Stimulated activated CD4-positive, alpha-beta T cell treated with anti-CD3 and anti-CD28 coated beads, Interleukin-12 subunit alpha, Interleukin-12 subunit beta, amount 100 ng/mL, for 48 hours (primary cell): ENCODE measurements at places on chromosomes 2 and 18.

- DNase-seq, result no peak
These were observed 228.9 kb downstream of the TMEM163 start for GRCh38 chr2:134489732-134490384.

- no peak for DNase-seq
These were observed 26.8 kb downstream of the VPS4B start for GRCh38 chr18:63395503-63395902.

DNA sequence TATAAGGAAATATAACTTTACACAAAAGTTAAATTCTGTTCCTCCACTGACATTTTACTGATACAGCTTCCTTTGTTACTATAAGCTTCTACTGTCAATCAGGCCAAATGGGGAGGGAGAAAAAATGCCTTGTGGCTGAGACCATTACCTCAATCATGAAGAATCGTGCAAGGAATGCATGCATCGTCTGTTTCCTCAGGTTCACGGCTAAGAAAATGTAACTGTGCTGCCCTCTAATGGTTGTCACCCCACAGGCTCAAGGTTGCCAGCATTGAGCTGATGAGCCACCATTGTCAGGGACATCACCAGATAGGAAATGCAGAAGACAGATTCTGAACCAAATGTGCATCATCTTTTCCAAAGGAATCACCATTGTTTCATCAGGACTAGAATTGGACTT lies 426.9 kb downstream of the CDH2 start:
- DNase-seq, result no peak

DNA sequence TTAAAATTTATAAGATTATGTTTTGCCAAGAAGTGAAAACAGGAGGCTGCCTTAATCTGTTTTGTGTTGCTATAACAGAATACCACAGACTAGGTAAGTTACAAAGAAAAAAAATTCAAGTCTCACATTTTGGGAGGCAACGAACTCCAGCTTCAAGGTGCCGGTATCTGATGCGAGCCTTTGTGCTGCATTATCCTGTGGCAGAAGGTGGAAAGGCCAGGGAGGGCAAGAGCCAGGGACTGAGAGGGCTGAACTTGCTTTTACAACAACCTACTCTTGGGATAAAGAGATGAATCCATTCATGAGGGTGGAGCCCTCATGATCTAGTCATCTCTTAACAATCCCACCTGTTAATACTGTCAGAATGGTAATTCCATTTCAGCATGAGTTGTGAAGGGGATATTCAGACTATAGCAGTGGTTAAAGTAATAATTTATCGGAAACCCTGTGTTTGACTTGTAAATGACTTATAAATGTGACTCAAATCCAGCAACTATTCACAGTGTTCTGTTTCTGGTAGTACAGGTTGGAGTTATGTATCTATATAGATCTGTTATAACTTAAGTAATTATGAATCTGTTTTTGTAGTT lies 3.7 kb downstream of the MTX2 start:
- DNase-seq, result no peak

GRCh38 chr2:189161894-189162293 lies 17.7 kb downstream of the COL5A2 start:
- DNase-seq, result no peak

DNA sequence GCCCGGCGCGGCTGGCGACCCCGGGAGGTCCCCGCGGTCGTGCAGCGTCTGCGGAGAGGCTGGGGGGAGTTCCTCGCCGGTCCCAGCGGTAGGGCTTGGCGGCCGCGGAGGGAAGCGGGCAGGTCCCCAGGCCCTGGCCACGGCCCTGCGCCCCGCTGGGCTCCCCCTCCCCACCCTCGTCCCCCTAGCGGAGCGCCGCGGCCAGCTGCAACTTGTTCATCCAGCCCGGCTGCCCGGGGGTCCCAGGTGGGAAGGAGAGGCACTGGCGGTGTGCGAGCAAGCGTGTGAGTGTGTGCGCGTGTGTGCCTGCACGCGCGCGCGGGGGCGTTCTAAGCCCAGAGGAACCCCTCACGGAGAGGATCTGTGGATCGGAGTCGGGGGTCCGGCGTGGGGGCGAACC lies 1.3 kb downstream of the PTPRM start:
- no peak for DNase-seq

DNA sequence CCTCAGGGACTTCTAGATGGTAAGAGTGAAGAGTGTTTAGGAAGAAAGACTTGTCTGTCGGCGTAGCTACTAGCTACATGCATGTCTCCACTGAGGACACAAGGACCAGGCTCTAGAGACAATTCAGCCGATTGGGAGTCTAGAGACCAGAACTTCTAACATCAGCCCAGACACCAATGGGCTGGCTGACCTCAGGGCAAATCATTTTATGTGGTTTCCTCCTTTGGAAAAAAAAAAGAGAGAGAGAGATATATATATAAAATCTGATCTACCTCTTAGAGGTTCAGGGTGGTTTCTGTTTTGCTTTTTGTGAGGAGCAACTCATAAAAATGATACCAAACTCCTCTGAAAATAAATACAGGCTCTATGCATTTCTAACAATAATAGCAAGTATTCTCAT lies 212.8 kb downstream of the BCL2 start:
- DNase-seq, result no peak

GRCh38 chr2:200966770-200967169 lies 3.3 kb upstream of the ORC2 start:
- no peak for DNase-seq

DNA sequence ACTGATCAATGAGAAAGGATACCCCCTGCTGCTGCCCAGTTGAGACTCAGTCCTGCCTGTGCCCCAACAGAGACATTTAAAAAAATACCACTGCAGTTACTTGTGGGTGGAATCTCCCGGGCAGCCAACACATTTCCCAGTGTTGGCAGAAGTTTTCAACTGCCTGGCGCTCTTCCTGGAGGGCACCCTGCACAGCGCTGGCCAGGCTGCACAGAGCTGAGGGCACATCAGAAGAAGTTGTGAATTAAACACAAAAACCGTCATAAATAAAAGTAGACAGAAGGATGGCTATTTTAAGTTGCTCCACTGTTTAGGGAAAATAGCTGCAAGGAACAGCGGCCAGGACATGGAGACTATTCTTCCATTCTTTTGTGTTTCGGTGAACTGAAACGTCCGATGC lies 110.2 kb upstream of the THOC1 start:
- no peak for DNase-seq

DNA sequence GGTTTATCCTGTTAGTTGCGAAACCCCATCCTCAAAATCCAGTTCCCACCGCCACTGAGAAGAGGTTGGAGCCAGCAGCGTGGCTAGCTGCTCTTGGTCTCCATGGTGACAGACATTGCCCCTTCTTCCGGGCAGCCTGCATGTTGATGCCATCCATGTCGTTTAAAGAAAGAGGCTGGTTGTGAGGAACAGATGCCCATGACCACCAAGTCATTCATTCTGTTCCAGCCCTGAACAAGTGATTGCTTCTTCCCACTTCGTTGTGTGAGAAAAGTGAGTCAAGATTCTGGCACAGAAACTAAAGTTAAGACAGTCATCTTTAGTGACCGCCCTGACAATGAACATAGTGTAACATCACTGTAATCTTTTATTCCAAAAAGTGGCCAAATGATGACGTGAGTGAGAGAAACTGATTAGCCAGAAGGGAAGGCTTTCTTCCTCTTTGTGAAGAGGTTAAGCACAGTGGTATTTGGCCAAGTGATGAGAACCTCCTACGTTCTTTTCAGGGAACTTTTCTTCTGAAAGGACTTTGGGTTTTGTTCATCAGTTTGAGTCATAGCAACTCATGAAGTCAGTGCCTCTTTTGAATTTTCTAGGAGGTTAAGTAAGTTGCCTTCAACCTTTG lies 272.5 kb downstream of the GALR1 start:
- DNase-seq, result no peak

DNA sequence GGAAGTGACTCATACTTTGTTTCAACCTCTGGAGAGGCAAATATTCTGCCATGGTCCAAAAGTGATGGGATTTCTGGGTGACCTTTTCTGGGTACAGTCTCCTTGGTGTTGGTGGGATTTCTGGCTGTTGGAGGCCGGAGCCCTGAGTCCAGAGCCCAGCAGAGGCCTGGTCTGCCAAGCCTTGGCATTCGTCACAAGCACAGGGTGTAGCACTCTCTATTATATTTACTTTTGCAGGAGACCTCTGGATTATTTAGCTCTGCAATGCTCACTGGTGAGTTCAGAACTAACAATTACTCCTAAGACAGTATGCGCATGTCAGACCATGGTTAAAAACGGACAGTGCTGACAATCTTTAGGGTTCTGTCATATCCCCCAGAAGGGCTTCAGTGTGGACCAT lies 201.6 kb upstream of the TWIST2 start:
- no peak for DNase-seq

- DNase-seq, result no peak
These were observed 177.7 kb downstream of the TMEM247 start for GRCh38 chr2:46657042-46657504.

- DNase-seq, result no peak
These were observed 5.1 kb downstream of the TRIB2 start for GRCh38 chr2:12721566-12722446.

- DNase-seq, result no peak
These were observed 42.2 kb upstream of the RTN4 start for GRCh38 chr2:55092439-55092838.

DNA sequence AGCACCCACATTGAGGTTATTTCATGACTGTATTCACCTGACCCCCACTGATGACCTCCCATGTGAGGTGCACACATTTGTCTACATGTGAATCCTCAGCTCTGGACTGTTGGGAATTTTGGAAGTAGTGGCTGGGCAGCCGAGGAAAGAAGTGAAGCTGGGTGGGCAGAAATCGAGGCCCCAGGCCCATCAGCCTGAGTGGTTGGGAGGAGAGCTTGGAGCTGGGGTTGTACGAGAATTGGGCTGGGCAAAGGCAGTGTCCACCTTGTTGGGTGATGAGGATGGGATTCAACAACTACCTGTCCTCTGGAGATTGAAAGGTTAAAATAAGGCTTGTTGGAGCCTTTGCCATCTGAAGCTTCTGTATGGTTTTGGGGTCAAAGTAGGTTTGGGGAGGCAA lies 35.8 kb downstream of the AGAP1 start:
- DNase-seq, result no peak

GRCh38 chr18:8625461-8626092 lies 16.3 kb downstream of the RAB12 start:
- DNase-seq, result no peak

DNA sequence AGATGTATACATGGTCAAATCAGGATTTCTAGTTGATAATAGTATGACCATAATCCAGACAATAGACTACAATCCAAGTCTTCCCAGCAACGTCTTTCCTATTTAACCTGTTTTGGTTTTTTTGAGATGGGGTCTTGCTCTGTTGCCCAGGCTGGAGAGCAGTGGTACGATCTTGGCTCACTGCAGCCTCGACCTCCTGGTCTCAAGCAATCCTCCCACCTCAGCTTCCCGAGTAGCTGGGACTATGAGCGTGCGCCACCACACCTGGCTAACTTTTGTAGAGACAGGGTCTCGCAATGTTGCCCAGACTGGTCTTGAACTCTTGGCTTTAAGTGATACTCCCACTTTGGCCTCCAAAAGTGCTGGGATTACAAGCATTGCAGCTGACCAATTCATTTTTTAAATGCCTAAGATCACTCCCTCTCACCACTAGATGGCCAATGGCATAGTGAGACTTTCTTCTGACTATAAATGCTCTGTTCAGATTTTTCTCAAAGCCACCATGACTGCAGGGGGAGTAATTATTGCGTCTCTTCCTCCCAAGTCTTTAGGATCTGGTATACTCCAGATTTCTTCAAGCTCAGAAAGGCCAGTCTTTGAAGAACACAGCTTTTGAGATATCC lies 47.6 kb downstream of the HNRNPLL start:
- DNase-seq, result no peak

- no peak for DNase-seq
These were observed 60.7 kb downstream of the NABP1 start for GRCh38 chr2:191738667-191739066.

GRCh38 chr2:29113027-29113686 lies 2.1 kb upstream of the CLIP4 start:
- DNase-seq, result no peak

DNA sequence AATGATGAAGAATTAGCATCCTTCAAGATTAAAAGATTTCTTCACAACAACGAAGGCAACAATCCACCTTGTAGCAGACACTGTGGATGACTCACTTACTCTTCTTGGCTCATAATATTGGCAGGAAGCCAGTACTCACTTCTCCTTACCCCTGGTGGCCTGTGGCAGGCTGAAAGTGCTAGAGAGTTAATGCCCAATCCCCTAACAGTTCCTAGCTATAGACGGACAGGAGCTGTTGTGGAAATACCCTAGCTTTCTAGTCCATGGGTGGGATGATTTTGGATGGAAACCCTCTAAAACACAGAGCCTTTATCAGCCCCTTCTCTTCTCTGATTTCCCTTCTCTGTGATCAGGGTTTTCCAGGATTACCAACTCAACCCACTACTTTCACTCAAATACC lies 128.6 kb upstream of the NYAP2 start:
- no peak for DNase-seq

DNA sequence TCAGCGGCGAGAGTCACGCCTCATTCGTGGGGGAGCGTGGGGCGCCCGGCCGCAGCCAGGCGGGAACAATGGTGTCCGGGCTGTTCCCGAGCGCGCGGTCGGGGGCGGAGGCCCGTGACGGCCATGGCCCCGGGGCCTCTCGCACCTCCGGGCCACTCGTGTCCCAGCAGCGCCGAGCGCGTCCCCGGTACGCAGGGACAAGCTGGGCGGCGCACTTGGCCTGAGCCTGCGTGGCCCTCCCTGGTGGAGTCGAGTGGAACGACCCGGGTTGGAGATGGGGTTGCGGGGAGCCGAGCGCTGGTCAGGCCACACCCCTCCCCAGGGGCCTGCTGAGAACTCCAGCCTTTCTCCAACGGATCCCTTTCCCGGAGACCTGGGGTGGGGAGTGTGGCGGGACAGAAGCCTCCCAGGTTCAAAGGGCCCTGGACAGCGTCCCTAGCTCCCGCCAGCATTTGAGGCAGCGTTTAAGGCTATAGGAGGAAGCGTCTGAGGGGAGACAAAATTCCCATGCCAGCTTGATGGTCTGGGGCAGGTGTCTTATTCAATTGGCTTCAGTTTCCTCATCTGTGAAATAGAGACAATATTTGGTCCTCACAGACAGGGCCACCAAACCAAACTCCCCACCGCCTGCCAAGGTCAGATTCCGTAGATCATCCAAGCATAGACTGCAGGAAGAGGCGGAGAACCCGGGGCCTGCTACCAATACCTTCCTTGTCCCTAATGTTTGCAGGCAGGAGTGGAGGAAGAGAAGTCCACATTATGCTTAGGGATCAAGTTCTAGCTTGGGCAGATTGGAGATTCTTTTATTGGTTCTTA lies 553 bp downstream of the CNDP2 start:
- peak; percentile 19 for DNase-seq

GRCh38 chr18:23710068-23710527 lies 20.8 kb downstream of the LAMA3 start:
- DNase-seq, result no peak

DNA sequence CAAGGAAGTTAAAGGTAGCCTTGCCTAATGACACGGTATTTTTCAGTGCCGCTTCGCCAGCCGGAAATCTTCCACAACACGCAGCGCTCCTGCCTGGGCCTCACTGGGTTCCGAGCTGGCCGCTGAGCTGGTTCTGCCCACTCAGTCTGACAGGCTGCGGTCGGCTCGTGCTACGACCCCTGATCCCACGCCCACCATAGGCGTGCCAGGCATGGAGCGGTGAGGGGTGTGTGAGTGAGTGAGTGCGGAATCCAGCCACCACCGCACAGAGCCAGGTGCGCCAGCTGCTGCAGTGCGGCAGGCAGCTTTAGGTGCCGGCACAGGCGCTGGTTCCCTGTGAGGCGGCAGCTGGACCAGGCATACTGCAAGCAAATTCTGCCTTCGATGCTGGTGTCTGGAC lies 407.9 kb downstream of the DCC start:
- DNase-seq, result no peak
